ENCODE measurements at places on chromosomes 16 and 17. TPM values are rescaled to one million over a fixed set of nuclear protein-coding genes. Genes with fewer than 3 reads are reported as not detected.

GRCh38 chr17:83100853-83101391, 21.5 kb downstream of the METRNL start:
- H3K4me1 ChIP-seq = peaks cover 58% of the 10 kb centered on the region

GRCh38 chr17:10620823-10621222, 36.3 kb downstream of the MYH3 start:
- H3K4me3 ChIP-seq = no peak overlapping the region
- no peak for DNase-seq
- no peak overlapping the region for H3K27ac ChIP-seq

DNA sequence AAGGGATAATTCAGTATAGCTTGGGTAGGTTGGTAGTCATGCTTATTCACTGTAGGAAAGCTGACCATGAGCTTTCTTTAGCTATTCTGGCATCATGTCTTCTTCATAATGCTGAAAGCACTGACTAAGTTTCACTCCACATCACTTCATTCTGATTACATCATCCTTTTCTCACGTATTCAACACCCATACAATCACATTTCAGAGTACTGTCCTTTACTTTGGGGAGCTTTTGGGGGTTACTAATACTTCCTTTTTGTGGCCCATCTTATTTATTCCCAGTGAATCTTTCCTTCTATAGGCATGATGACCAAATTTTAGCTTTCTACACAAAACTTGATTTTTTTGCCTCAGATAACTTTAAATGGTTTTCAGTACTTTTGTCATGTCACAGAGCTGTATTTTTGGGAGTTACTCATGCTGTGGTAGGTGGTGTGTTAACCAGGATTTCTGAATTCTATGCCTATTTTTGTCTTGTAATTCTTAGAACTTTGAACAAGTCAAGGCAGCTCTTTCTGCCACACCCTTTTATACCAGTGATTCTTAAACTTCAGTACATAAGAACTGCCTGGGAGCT, 23.5 kb downstream of the TADA2A start:
- DNase-seq = no peak

GRCh38 chr17:82655038-82655479, 6.8 kb upstream of the WDR45B start:
- peaks cover 14% of the 10 kb centered on the region for H3K36me3 ChIP-seq
- no peak overlapping the region for H3K4me3 ChIP-seq
- DNase-seq = no peak

DNA sequence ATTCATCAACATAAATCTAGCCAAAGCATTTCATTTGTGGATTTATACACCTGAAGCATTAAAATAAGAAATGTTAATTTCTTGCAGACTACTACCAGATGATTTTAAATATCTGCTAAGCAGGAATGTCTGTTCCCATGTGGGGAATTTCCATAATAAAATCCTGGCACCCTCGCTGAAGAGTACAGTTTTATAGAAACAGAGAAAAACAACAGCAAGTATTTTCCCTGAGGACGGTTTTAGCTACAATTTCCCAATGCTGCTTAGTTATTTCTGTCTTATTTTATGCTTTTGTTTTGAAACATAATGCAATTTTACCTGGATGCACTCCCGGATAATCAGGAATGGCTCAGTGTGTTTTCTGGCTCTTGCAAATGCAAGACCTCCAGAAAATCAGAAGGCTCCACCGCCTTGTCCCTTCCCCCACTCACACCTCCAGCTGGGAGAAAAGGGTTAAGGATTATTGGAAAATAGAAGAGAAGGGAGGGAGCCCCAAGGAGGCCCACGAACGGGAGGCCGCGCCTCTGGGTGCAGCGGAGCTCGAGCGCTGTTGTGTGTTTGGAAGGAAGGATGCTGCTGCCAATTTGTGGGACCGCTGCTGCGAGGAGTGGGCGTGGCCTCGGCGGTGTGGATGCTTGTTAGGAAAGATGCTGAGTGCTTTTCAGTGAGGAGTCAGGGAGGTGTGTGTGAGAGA, at the start of gene CNTNAP4:
CNTNAP4 (plus strand) TSS at position 657 of the 694 bp plus-strand sequence. CDS start 262 bp downstream, outside the sequence.
- no peak within 1 kb of the TSS for H3K27ac ChIP-seq
- DNase-seq = no peak
- no peaks in the 10 kb centered on the region for H3K4me1 ChIP-seq
- peaks cover 25% of the 10 kb centered on the region for H3K27me3 ChIP-seq

DNA sequence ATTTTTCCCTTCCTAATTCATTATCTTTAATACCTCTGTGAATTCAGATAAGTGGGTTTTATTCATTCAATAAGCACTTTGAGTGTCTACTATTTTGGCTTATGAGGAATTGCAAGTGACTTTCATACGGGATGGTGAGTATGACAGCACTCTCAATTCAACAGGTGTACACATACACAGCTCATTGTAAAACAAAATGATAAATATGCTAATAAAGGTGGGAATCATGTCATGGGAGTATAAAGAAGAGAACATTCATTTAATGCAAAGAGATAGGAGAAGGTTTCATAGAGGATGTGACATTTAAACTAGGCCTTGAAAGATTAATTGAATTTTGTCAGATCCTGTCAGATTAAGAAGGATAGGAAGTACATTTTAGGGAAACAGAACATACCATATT, 19.4 kb downstream of the NACA2 start:
- H3K4me3 ChIP-seq = no peak overlapping the region
- H3K36me3 ChIP-seq = peaks cover 1% of the 10 kb centered on the region
- H3K27me3 ChIP-seq = no peaks in the 10 kb centered on the region
- peaks cover 3% of the 10 kb centered on the region for H3K4me1 ChIP-seq

GRCh38 chr17:41651625-41652460, 27.5 kb upstream of the KRT17 start:
- peak overlapping the region; percentile 50 for H3K27ac ChIP-seq
- no peak for DNase-seq
- no peak overlapping the region for H3K4me3 ChIP-seq
- no peaks in the 10 kb centered on the region for H3K27me3 ChIP-seq

GRCh38 chr17:35404360-35404759, 27.9 kb downstream of the SLFN12 start:
- no peak for DNase-seq
- H3K27me3 ChIP-seq = no peaks in the 10 kb centered on the region
- H3K36me3 ChIP-seq = peaks cover 13% of the 10 kb centered on the region
- H3K4me3 ChIP-seq = no peak overlapping the region
- H3K27ac ChIP-seq = no peak overlapping the region

- H3K4me3 ChIP-seq = no peak overlapping the region
- no peak for DNase-seq
- H3K27me3 ChIP-seq = no peaks in the 10 kb centered on the region
Observed at GRCh38 chr17:75814900-75815373, 29.3 kb downstream of the UNC13D start.

DNA sequence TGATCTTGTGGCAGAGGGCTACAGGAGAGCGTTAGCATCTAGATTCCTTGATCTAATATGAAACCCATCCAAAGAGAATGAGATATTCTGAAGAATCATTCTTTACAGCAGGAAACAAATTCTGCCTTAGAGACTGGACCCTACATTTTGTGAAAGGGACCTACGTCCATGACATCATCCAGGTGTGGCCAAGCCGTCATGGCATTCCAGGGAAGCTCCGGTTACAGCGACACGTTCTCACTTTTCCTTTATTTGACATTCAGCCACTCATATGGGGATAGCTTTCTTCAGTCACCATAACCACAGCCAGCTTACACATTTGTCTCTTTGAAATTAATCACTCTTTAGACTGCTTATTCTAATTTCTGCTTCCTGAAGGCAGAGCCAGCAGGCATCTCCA, 408.1 kb downstream of the XYLT1 start:
- no peaks in the 10 kb centered on the region for H3K4me1 ChIP-seq
- H3K27ac ChIP-seq = no peak overlapping the region
- H3K36me3 ChIP-seq = no peaks in the 10 kb centered on the region
- DNase-seq = no peak
- no peak overlapping the region for H3K4me3 ChIP-seq
- H3K27me3 ChIP-seq = peaks cover 15% of the 10 kb centered on the region

GRCh38 chr17:35088881-35089585, 25.5 kb upstream of the RFFL start:
- H3K36me3 ChIP-seq = no peaks in the 10 kb centered on the region
- no peaks in the 10 kb centered on the region for H3K27me3 ChIP-seq
- no peak for DNase-seq
- peak overlapping the region; percentile 94 for H3K4me3 ChIP-seq

GRCh38 chr16:70162041-70162451, 11.5 kb upstream of the CLEC18C start:
- peaks cover 12% of the 10 kb centered on the region for H3K36me3 ChIP-seq
- H3K4me3 ChIP-seq = no peak overlapping the region
- no peak for DNase-seq
- no peak overlapping the region for H3K27ac ChIP-seq
- H3K4me1 ChIP-seq = peaks cover 7% of the 10 kb centered on the region

DNA sequence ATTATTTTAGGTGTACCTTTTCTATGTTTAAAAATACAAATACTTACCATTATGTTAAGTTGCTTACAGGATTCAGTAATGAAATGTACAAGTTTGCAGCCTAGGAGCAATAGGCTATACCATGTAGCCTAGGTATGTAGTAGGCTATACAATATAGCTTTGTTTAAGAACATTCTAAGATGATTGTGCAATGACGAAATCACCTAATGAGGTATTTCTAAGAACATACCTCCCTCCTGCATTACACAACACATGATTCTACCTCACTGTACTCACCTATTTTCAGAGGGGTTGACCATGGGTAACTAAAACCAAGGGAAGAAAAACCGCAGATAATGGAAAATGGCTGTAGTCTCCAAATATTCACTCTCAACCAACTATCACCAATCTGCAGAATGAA, 35.3 kb upstream of the TBC1D3K start:
- no peak overlapping the region for H3K27ac ChIP-seq
- no peaks in the 10 kb centered on the region for H3K36me3 ChIP-seq
- H3K27me3 ChIP-seq = no peaks in the 10 kb centered on the region
- no peak overlapping the region for H3K4me3 ChIP-seq
- no peaks in the 10 kb centered on the region for H3K4me1 ChIP-seq
- no peak for DNase-seq

DNA sequence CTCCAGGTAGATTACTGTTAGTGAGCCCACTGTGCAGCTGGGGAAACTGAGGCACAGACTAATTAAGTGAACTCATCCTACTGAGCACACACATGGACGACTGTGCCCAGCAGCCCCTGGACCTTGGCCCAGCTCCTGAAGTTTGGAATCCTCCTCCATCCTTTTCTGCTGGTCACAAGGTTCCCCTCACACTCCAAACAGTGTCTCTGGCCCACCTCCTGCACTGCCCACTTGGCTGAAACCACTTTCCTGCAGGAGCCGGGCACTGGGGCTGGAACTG, 3.6 kb downstream of the RHBDF2 start:
- peaks cover 49% of the 10 kb centered on the region for H3K4me1 ChIP-seq
- H3K36me3 ChIP-seq = no peaks in the 10 kb centered on the region
- H3K27me3 ChIP-seq = no peaks in the 10 kb centered on the region
- peak overlapping the region; percentile 79 for H3K27ac ChIP-seq
- H3K4me3 ChIP-seq = no peak overlapping the region

DNA sequence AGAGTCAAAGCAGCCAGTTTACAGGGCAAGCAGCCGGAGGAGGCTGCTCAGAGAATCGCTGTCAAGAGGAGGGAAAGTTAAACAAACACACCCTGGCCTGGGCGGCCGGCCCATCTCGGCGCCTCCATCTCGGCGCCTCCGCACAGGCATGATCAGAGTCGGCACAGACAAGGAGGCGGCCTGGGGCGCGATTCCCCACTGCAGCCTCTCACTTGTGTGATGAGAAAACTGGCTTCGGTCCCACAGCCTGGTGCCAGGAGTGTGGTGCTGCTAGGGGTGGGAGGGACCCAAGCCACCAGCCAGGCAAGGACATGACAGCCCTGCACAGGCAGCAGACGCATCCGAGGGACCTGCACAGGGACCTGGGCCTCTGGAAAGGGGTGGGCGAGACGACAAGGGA, 17.7 kb downstream of the SLC38A10 start:
- H3K27me3 ChIP-seq = no peaks in the 10 kb centered on the region
- H3K4me1 ChIP-seq = no peaks in the 10 kb centered on the region
- H3K27ac ChIP-seq = no peak overlapping the region

DNA sequence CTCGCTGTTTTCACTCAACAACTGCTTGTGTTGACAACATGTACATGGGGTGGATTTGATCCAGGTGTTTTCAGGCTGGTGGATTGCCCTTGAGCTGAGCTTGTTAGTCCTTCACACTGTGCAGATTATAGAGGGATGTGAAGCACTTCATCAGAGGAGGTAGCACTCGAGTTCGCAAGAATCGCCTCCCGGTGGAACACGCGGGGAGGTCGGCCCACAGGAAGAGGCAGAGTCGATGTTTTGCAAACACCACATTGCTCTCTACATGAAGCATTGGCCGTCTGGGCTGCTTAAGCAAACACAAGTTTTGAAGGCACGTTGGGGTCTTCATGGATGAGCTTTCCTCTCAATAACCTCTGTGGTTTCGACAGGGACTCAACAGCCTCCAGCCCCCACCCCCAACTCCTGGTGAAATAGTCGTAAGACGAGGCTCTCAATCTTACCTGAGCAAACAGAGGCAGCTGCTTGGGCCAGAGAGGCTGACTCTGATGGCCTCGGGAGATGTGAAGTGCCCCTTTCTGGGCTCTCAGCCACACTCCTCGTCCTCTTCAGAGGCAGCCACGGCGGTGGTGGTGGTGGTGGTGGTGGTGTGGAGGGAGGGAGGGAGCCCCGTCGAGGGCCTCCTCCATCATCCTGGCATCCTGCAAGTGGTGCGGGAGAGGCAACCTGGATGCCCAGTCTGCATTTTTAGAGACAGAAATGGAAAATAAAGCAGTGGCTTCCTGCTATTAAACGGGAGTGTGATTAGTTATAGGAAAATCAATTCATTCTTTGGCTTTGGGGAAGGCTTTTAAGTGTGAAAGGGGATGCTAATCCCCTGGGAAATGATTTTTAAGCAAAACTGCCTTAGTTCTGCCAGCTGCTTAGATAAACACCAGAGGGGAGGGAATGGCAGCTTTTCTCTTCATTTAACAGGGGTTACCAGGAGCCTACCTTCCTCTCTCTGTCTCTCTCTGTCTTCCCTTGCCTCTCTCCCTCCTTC, 552.5 kb upstream of the EEF2KMT start:
- no peaks in the 10 kb centered on the region for H3K27me3 ChIP-seq
- no peak overlapping the region for H3K4me3 ChIP-seq
- H3K27ac ChIP-seq = no peak overlapping the region

DNA sequence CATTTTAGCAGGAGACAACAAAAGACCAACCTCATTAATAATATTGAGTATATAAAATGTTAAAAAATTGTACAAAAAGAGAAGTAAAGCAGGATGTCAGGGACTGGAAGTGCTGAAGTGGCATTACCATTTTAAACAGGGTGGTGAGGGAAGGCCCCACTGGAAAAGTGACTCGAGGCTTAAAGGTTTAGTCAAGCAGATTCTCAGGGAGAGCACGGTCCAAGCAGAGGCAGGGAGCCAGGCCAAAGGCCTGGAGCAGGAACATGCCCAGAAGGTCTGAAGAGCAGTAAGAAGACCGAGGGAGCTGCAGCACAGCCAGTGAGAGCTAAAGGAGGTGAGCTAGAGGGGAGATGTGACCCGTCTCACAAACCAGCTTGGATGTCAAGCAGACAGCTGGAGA, 7.6 kb downstream of the XPO6 start:
- peaks cover 25% of the 10 kb centered on the region for H3K4me1 ChIP-seq
- no peak overlapping the region for H3K4me3 ChIP-seq
- peak; percentile 34 for DNase-seq
- H3K27ac ChIP-seq = no peak overlapping the region

RMI2 gene
- total RNA-seq = 1.6 TPM

SLC16A13 gene
- 5.4 TPM for total RNA-seq

ABAT gene
- 2.1 TPM for total RNA-seq

SLC52A1 gene
- total RNA-seq = not detected

TAT gene
- 0.35 TPM for total RNA-seq

KRT39 gene
- not detected for total RNA-seq

SARM1 gene
- 23.0 TPM for total RNA-seq
